ENCODE measurements at places on chromosomes 5 and 9. TPM values are rescaled to one million over a fixed set of nuclear protein-coding genes. Genes with fewer than 3 reads are reported as not detected.
A peak's percentile ranks its signal among the peaks of the same experiment; 100 is the strongest.

Gene PIP5K1B
- polyA plus RNA-seq, result 0.18 TPM

Gene ZCCHC10
- polyA plus RNA-seq, result 10.7 TPM

Gene TLX3
- polyA plus RNA-seq, result not detected

Gene ABO
- polyA plus RNA-seq, result 2.1 TPM

Gene SLC9A3
- polyA plus RNA-seq, result 0.31 TPM

Gene WDR38
- not detected for polyA plus RNA-seq

Gene ATG12
- polyA plus RNA-seq, result 19.2 TPM

Gene QRFP
- polyA plus RNA-seq, result 0.18 TPM

Gene CCL21
- polyA plus RNA-seq, result not detected

GRCh38 chr5:150142959-150143349 is 12.7 kb downstream of the PDGFRB start:
- DNase-seq, result peak; percentile 91

DNA sequence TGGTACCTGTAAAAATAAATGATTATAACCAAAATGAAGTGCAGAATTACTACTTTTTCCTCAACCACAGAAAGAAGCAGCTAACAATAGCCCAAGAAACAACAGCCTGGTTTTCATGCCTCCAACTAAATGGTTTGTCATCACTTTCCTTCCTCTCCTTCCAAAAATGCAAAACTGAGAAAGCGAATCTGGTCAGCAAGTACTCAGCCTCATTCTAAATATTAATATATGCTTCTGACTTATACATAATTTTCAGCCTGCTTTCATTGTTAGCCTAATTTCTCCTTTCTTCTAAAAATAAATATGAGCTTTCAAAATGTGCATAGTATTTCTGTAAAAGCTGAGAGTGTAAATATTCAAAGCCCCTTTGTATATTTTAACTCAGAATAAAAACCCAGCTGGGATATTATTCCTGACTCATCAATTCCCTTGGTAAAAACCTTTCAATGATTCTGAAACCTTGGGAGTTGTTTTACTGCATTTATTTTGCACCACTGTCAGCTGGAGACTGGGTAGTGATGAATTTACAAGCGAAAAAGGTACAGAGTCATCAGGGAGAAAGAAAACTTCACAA is 21.5 kb downstream of the RXFP3 start:
- DNase-seq, result no peak

DNA sequence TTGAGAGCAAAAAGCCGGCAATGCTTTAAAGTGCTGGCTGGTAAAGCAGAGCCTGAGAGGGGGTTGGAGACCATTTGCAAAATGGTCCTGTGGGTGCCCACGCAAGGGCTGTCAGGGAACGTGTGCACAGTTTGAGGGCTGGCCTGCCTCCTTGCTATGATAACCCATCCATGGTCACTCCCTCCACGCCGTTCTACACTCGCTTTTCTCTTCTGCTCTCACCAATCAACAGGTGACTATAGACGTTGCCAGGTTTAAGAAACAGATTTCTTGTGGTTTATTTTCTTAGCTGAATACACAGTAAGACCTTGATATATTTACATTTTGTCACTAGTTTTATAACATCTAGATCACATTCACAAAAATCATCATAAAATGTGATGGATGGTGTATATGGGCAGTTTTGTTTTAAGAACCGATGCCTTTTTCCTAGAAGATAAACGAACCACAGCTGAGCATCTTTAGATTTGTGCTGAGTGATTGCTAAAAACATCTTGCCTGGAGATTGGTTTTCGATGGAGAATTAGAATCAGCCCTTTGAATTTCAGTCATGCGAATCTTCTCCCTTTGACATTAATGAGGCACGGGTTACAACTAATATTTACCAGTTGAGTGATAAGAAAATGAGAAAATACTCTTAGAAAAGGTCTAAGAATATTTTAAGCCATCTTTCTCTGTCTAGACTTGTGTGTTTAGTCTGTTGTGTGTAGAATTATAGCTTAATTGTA is 13.9 kb downstream of the MAP1B start:
- no peak for DNase-seq

DNA sequence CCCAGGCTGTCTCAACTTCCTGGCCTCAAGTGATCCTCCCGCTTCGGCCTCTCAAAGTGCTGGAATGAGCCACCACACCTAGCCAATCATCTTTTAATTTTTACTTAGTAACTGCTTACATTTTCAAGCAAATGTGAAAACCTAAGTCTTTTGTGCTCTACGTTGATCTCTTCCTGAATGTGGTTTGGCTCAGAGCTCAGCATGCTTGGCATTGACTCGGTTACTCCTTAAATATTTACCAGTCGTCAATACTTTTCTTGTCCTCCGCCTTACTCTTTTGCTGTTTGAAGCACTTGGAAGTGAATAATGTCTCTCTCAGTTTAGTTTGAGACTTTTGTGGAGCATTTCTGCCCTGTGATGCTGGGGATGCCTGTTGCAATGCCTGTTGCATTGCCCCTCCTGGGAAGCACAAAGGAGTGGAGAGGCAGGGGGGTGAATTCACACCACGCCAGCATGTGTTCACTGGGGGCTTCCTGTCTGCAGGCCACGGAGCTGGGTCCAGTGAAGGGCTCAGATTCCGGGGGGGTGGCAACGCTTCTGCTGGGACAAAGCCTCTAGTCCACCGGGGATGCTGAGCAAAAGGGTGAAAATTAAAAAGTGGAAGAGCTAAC is 13.1 kb upstream of the TENT4A start:
- DNase-seq, result no peak

DNA sequence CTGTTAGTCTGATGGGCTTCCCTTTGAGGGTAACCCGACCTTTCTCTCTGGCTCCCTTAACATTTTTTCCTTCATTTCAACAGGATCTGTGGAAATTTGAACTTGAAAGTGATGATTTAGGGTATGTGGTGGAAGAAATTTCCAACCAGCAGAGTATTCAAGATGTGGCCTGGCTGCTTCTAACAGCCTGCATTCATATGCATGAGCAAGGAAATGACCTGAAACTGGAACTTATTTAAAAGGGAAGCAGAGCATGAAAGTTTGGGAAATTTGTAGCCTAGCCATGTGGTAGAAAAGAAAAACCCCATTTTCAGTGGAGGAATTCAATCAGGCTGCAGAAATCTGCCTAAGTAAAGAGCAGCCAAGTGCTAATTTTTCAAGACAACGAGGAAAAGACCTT is 41.7 kb downstream of the UNC13B start:
- DNase-seq, result no peak

GRCh38 chr9:17520268-17521064 is 58.4 kb upstream of the SH3GL2 start:
- DNase-seq, result no peak

GRCh38 chr5:171633776-171634470 is 151.7 kb upstream of the SMIM23 start:
- DNase-seq, result peak; percentile 66

GRCh38 chr5:158886086-158886485 is 213.6 kb downstream of the EBF1 start:
- no peak for DNase-seq

GRCh38 chr9:111896942-111897600 is 457 bp downstream of the UGCG start:
- peak; percentile 2 for DNase-seq

GRCh38 chr9:126486276-126486675 is 127.5 kb upstream of the LMX1B start:
- no peak for DNase-seq

DNA sequence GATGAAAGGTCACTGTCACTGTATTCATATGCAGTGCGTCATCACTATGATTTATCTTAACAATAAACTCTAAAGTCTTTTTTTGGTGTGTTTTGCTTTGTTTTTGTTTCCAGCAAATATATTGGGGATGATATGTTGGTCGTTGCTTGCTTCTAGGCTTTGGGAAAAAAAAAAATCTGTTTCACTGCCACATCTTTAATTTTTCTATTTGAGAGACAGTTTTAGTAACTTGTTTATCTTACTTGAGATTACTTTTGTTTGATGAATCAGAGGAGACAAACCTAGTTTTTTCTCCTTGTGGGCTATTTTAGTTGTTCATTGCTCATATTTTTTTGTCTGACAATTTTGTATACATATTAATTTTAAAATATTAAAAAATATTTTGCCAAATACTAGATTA is 19.4 kb downstream of the CWC27 start:
- no peak for DNase-seq

- DNase-seq, result no peak
Measured at GRCh38 chr5:29939988-29940387, 1253.5 kb upstream of the CDH6 start.

DNA sequence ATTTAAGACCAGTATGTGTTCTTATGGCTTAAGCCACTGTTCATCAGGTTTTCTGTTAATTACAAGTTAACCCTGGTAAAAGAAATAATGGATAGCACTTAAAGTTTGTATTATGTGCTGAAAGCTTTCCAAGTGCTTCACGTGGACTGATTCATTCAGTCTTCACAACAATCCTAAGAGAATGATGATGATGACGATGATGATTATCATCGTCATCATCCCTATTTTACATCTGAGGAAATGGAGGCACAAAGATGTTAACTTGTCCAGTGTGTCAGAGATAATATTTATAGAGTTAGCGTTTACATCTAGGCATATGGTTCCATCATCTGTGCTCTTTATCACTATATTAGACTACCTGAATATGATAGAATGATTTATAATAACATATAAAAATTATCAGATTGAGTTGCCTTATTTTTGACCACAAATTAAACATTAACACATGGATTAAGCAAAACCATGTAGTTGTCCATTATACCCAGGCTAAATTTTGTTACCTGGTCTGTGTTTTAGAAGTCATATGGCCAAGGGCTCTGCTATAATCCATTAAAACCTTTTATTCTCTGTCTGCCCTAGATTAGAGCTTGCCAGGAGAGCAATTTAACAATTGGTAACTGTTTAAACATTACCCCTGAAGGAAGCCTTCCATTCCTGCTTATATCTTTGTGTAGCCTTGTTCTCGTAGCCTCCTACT is 102.3 kb upstream of the MAP3K1 start:
- DNase-seq, result no peak

DNA sequence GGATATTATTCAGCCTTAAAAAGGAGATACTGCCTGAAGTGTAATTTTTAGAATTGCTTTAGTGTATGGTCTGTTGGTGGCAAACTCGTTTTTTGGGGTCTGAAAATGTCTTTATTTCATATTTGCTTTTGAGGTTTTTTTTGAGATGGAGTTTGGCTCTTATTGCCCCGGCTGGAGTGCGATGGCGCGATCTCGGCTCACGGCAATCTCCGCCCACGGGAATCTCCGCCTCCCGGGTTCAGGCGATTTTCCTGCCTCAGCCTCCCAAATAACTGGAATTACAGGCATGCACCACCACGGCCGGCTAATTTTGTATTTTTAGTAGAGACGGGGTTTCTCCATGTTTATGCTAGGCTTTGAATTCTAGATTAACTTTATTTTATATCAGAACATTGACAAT is 20.2 kb upstream of the PCDHB1 start:
- no peak for DNase-seq

- no peak for DNase-seq
Measured at GRCh38 chr5:85305766-85306165, 921.1 kb upstream of the EDIL3 start.

GRCh38 chr9:97632248-97632984 is 752 bp downstream of the TSTD2 start:
- DNase-seq, result no peak

DNA sequence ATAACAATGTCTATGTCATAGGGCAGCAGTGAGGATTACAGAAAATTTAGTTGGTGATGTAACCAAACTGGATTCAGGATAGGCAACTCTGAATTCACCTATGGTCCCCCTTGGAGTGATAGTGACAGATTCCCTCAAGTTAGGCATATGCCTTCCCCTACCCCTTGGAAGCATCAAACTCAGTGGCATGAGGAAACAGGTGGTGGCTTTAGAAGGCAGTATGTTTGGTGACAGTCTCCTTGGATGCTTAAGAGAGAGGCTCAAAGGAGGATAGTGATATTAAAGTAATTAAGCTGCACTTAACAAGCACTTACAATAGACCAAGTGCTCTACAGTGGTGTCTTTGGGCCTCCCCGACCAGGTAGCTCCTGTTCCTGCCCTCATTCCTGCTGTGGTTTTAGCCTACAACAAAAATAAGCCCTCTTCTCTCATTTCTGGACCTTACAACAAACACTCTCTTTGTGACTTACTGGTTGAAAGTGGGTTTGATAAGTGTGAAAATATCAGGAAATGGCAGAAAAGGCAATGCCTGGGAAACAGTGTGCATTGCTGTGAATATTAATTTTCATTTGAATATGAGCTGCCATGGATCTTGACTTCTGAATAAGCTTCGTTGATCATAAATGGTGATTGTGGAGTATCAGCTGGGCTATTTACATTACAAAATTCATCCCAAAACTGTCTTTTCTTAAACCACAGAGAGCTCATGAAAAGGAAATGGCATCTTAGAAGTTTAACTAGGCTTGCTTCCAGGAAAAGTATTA is 29.2 kb downstream of the NR4A3 start:
- DNase-seq, result no peak

GRCh38 chr5:6547498-6547897 is 85.3 kb downstream of the NSUN2 start:
- DNase-seq, result no peak

DNA sequence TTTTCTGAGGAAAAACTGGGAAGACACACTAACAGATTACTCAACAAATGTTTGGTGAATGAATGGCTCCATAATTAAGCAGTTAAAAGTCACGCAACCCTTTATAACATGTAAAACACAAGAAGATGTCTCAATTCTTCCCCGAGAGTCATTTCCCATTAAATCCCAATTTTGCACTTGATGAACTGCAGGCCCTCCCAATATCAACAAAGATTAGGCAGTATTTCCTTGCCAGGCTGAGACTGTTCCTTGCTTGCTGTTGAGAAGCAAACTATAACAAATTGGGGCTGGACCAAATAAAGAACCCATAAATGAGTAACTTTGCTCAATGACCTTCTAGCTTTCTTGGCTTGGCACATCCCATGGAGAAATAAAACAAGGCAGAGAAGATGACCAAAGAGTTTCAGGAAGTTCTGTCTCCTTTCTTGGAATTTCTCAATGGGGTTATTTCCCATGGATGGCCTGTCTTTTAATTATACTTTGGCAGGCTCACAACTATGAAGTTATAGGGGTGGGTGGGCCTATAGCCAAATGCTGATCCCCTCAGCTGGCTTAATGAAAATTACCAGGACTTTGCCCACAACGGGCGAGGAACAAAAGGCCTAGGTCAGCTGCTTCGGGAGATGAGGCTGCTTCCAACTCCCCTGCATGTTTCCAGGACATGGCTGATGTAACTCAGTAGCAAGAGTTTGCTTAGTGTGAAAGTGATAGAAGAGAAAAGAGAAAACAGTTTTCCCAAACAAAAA is 243.1 kb upstream of the RFX3 start:
- no peak for DNase-seq
